ENCODE measurements at places on chromosomes 16 and 17.
A peak's percentile ranks its signal among the peaks of the same experiment; 100 is the strongest.

- no peak for DNase-seq
Observed at GRCh38 chr17:51500454-51500853, 240.1 kb downstream of the UTP18 start.

DNA sequence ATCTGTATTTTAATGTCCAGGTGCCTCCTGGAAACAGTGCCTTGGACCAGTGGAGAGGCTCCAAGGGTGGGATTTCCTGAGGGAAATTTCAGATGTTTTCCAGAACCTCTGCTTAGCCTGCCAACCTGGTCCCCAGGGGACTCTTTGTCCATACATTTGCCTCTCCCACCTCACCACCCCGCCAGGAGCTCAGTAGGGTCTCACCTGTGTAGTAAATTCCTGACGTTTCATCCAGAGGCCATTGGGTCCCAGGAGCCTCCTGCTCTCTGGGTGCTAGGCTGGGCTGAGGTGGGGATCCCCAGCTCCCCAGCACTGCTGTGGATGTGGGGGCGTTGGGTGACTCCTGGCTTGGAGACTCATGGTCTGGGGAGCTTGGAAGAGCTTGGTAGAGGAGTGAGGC, 2.7 kb downstream of the NLRP1 start:
- no peak for DNase-seq

DNA sequence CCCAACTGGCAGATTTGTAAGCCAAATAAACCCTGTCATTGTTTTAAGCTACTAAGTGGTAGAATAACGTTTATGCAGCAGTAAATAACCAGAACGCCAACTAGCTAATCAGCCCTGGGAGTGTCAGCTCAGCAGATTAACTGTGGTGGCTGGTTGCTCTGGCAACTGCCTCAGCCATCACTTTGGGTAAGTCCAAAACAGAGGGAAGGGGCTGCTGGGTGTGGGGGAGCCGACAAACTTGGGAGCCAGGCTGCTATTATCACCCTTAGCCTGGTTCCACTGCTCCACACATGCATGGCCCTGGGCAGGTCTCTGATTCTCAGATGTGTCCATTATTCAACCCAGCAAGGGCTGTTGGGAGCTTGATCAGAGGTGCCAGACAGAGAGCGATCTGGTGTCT, 22.2 kb upstream of the RHOT1 start:
- DNase-seq, result no peak

DNA sequence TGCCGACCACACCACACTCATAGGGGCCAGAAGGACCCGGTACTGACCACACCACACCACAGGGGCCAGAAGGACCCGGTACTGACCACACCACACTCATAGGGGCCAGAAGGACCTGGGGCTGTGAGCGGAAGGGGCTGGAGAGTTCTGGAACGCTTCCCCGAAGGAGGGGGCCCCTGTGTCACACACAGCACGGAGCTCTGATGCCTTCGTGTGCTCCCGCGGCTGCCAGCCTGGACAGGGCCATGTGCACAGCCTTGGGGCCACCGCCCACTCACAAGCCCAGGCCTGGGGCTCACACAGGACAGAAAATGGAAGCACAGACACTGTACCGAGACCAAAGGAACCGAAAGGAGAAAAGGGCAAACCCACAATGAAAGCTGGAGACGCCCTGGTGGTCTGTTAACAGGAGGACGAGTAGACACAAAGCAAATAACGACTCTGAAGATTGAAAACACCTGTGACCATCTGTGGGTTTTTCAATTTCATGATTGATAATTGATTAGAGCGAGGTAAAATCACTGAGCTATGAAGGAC, 106.5 kb upstream of the METRNL start:
- DNase-seq, result no peak

- DNase-seq, result no peak
Observed at GRCh38 chr16:52405441-52405840, 141.5 kb downstream of the TOX3 start.

DNA sequence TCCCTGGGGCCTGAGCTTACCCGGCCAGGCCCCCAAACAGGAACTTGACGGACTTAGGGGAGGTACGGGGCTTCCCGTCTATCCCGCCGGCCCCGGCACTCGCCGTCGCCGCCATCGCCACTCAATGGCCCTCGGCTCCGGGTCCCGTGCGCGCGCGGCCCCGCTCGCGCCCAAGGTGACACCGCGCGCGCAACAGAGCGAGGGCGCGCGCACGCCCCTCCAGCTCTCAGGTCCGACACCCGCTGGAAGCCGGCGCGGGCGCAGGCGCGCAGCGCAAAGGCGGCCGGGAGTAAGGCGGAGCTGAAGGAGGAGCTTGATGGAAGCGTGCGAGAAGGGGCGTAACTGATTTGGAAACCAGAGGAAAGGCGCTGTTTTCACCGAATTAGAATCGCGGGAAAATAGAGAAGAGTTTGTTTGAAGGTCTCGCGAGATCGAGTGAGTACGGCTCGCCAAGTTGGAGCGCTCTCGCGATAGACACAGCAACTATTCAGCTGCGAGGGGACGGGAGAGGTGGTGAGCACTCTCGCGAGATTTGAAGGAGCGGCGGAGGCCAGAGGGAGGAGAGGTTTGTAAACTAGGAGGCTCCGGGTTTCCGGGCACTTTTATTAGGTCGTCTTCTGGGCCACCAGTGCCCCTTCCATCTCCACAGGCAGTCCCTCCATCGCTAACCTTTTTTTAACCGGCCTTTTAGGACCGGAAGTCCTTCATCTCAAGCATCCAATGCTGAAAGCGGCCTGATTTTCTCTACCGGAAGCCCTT, at the start of the genes RNF167 and SLC25A11:
TSS of gene RNF167 (plus strand) at position 473 of the 759 bp plus-strand sequence. CDS start 642 bp downstream, outside the sequence.
TSS of gene SLC25A11 (minus strand) at position 251 of the 759 bp plus-strand sequence. CDS start at position 115, 136 bp downstream.
- DNase-seq, result peak; percentile 100

DNA sequence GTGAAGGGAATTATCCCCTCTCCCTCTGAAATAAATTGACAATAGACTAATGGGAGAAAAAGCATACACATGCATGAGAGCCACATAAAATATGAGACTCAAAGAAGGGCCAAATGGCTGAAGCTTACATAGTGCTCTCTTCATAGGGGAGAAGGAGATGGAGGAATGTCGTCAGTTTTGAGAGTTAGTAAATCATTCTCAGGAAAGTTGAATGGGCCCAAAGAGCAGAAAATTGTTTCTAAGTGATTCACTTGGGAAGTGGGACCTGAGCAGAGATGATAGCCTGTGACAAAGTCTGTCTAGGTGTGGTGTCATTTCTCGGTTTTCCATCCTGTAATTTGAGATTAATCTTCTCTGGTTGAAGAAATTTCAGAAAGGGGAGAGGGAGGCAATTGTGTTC, 35.0 kb downstream of the BCAS3 start:
- no peak for DNase-seq

- no peak for DNase-seq
Observed at GRCh38 chr17:47265983-47266541, 12.4 kb downstream of the ITGB3 start.

DNA sequence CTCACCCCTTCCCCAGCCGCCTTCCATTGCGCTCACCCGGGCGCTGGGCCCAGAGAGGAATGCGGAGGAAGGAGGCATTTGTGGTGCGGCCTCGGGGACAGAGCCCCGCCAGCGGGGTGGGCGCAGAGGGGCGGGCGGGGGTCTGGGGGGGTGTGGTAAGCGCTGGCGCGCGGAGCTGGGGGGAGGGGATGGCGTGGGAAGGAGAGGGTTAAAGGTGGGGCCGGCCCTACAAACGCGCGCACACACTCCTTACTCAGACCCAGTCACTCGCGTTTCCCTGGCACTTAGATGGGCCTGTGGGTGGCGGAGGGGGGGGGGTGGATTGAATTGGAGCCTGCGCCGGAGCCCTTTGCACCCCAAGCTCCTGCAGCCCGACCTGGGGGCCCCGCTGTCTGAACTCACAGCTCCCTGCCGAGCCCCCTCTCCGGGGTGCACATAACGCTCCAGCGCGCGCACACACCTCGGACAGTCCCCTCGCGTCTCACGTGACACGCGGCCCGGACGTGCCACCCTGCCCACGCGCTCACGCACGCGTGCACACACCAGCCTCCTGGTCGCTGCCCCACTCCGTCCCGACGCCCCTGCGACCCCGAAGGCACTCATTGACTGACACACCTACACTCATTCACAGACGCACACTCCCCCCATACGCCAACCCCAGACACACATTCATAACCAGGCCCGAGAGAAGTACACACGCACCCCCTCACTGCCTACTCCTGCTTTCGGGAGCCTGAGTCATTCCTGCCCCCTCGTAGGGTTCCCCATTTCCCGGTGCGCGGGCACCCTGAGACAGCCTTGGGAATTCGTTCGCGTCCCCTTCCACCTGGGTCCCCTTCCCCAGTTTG, 844 bp downstream of the TBKBP1 start:
- peak; percentile 51 for DNase-seq

- peak; percentile 50 for DNase-seq
Observed at GRCh38 chr16:85428168-85428898, 184.8 kb upstream of the GSE1 start.

- DNase-seq, result no peak
Observed at GRCh38 chr17:62611292-62611691, 16.2 kb upstream of the MRC2 start.

DNA sequence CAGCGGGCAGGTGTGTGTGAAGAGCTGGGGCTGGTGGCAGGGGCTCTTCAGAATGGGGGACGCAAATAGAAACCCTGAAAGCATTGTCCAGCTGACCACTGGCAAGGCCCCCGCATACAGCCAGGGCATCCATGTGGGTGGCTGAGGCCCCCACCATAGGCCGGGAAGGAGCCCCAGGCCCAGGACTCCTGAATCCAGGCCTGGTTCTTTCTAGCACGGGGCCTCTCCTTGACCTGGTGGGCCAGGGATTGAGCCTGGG, 200.5 kb downstream of the NTN1 start:
- no peak for DNase-seq

DNA sequence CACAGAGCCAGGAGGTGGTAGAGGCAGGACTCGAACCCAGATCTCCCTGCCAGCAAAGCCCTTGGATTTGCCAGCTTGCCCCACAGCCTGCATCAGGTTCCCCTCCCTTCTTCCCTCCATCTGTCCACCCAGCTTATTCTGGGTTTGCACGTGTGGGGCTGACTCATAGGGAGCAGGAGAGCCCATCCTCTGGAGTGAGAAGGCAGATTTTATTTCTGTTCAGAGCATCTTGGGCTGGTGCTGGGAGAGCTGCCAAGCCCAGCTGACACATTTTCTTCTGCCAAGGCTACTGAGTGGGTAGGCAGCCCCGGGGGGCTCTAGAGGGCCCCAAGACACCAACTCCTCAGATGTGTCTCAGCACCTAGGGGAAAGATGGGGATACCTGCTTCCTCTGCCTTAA, 106.3 kb upstream of the CRHR1 start:
- DNase-seq, result no peak

- peak; percentile 30 for DNase-seq
Observed at GRCh38 chr17:58520843-58521430, 6.5 kb upstream of the MTMR4 start.

DNA sequence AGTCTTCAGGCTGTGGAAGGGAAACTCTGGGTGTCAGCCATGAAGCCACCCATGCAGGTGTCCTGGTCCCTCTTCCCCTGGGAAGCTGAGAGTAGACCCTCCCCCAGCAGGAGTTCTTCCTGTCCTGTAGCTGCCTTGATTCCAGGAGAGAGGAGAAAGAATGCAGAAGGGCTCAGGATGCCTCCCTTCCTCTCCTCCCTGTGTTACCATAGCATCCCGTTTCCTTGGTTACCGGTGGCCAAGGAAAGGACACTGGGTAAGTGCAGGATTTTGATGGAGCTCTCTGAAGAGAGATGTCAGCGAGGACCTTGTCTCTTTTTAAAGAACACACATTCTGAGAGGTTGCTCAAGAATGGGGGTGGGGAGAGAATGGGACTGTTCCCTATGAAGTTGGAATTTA, 304.1 kb upstream of the N4BP1 start:
- DNase-seq, result no peak

DNA sequence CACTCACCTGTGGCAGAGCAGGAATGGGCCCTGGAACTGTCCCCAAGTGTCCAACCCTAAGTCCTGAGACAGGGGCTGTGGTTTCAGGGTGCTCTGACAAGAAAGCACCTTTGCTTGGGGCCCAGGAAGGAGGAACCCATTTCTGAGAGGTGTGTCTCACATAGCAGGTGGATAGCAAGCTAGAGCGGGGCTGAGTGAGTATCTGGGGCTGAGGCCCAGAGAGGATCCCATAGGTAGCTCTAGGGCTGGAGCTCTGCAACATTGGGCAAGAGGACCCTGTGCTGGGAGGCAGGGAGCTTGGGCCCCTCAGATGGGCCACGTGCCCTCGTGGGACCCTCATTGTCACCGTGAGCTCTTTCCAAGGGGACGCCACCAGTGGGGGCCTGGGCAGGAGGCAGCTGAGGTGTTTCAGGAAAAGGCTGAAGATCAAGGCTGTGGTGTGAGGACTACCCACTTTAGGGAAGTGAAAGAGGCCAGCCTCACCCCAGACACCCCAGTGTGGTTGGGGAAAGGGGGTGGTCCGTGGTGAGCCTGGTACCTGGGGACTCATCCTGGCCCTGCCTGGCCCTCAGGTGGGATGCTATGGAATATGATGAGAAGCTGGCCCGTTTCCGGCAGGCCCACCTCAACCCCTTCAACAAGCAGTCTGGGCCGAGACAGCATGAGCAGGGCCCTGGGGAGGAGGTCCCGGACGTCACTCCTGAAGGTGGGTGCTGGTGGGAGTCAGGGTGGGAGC, 5.3 kb downstream of the DEF8 start:
- no peak for DNase-seq

DNA sequence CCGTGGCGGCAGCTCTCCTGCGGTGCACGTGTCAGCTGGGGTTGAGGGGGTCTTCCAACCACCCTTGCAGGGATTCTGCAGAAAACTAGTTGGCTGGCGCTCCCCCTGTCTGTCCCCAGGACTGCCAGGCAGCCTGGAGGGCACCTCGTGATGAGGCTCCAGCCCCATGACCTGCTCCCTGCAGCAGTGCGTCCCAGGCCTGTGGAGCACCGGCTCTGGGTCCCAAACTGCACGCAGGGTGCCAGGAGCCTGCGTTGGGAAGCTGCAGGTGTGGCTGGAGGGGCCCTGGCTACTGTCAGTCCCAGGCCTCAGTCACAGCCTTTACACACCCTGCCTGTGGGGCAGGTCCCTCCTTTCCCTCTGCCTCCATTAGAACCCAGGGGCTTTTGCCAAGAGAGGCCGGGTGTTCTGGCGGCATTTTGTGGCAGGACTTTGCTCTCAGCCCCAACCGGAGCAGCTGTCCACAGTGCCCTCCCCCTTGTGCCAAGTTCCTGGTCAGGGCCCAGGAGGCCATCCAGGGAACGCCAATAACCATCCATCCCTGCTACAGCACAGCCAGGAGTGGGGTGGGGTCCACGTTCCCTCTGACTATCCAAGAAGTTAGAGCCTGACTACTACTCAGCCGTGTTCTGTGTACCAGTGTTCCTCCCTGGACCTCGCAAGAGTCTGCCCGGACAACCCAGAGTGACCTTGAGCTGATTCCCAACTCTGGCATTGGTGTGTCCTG, 9.2 kb downstream of the CHMP6 start:
- no peak for DNase-seq
